ENCODE measurements at places on chromosomes 7 and 10.

GRCh38 chr10:125709553-125710474, 9.7 kb upstream of the EDRF1 start:
- no peak for DNase-seq

- DNase-seq: peak; percentile 71
These were observed 3.6 kb downstream of the HOXA13 start for GRCh38 chr7:27196287-27196767.

GRCh38 chr7:128876978-128877755, 14.5 kb downstream of the ATP6V1F start:
- DNase-seq: no peak

GRCh38 chr7:135253851-135254771, 20.5 kb downstream of the STRA8 start:
- no peak for DNase-seq

DNA sequence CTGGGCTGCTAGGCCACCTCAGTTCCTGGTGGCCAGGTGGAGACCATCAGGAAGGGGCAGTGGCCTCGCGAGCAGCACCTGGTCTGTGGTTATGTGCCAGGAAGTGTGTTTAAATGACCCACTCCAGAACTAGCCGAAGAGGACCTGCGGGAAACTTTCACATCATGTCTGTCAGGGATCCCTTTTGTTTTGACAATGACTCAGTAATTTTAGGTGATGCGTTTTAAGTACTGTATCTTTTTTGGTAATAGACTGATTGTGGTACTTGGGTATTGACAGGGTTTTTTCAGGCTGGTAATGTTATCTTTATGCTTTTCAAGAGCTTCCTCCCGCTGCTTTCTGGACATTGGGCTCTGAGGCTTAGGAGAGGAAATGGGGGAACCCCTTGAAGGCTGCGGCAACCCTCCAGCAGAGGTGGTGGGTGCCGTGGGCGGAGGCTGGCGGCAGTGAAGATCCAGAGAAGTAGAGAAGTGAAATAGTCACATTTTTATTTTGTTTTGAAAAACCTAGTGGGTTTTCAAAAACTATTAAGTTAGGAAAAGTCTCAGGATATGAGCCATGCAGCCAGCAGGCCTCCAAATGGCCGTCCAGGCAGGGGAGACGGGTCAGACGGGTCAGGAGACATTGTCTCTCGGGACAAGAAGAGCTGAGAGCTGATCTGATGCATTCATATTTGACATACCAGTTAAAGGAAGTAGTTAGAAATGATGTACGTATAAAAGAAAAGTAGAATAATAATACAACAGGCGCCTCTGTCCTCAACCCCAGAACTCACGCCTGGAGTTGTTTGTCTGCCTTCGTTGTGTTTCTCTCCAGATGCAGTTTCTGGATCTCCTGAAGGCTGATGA, 27.7 kb downstream of the PPP2R2D start:
- DNase-seq: peak; percentile 19

- DNase-seq: no peak
These were observed 952 bp upstream of the MAFK start for GRCh38 chr7:1529383-1530116.

- no peak for DNase-seq
These were observed 69.1 kb upstream of the MXI1 start for GRCh38 chr10:110138197-110138812.

DNA sequence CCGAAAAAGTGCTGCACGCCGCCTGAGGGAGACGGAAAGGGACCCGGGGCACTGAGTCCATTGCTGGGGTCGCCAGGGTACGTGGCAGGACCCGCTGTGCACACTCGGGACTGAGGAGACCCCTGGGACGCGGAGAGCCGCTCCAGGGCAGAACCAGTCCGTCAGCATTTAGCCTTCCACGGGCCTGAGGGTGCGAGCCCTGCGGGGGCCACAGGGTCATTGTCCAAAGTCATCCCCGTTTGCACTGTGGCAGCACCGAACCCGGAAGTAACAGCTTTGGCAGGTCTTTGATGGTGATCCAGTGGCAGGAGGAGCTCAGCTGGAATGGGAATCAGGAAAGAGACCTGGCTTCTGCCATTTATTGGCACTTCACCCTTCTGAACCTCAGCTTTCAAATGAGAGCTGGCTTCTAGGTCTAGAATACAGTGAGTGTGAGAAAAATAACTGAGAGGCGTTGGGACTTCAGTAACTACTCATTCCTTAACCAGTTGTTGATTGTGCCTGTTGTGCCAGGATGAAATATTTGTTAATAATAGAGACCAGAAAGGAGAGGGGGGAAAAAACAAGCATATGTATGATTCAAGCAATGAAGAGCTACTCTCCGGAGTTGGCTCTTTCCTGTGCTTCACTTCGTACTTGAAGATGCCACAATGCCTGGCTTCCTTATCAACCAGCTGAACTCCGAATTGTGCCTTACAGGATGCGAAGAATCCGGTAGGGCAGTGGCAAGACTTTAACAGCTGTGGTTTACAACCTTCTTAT, 811 bp upstream of the ARHGAP12 start:
- no peak for DNase-seq

DNA sequence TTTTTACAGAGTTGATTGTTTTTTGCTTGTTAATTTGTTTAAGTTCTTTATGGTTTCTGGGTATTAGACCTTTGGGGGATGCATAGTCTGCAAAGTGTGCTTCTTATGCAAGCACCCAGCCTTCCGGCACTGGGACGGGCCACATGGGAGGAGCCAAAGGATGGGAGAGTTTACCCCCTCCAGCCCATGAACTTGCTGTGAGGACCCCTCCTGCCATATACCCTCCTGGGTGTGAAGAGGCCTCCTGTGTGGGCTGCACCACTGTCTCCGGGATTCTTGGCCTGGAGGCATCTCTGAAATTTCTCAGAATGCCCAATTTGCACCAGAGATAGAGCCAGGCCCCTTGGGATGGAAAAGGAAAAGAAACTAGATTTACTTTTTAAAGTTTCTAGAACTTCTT, 150.7 kb downstream of the MGMT start:
- no peak for DNase-seq

DNA sequence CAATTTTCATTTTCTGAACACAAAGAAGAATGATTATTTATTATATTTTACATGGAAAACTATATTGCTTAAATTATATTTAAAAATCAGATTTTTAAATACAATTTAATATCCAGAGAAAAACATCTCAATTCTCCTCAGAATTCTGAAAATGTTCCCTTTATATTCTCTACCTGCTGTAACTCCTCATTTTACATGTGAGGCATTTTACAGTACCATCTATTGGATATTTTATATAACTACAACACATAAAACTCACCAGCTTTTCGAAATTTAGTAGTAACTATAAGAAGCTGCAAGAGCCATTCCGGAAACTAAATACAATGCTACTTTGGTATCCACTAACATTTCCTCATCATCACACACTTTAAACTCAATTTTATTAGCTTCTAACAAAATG, 264.6 kb downstream of the DGKB start:
- DNase-seq: no peak

DNA sequence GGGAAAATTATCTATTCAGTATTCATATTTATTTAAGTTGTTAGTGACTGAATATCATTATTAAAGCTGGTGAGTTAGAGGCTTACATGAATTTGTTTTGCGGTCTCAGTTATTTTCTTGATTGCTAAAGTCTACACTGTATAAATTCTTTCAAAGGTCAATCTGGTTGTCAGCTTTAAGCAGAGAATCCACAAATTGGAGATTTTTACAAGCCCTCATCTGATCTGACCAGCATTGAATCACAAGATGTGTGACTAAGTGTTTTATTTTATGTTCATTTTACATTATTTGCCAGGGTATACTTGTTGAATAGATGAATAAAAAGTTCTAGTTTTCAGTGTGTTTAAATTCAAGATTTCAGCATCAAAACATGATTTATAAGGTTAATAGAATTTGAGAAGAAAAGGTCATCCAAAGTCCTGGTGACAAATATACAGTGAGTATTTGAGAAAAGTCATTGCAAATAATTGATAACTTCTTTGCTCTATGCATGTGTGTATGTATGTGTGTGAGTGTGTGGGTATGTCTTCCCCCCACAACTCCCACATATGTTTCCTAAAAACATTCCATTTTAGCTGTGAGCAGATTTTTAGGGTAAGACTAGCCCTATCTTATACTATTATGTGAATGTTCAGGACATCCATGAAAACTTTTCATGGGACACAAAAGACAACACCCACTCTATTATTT, 4.4 kb downstream of the SEMA3A start:
- no peak for DNase-seq

GRCh38 chr10:129323879-129324278, 143.2 kb upstream of the MGMT start:
- no peak for DNase-seq

GRCh38 chr7:131370523-131370968, 42.9 kb downstream of the MKLN1 start:
- DNase-seq: no peak

- DNase-seq: no peak
These were observed 60.4 kb upstream of the NPVF start for GRCh38 chr7:25288556-25289307.

DNA sequence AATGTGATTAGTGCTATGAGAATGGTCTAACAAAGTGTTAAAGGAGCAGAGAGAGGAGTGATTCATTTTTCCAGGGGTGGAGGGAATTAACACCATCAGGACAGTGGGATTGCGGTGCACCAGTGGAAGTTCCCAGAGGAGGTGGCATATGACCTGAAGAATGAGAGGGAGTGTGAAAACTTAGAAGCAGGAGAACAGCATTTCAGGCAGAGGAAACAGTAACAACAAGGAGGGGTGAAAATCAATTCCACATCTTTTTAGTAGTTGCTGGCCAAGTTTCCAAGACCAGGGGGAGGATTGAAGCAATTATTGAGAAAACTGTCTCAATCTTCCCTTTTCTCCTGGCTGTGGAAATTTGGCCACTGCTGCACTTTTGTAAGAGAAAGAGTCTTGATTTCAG, 23.7 kb upstream of the CCDC172 start:
- DNase-seq: no peak

DNA sequence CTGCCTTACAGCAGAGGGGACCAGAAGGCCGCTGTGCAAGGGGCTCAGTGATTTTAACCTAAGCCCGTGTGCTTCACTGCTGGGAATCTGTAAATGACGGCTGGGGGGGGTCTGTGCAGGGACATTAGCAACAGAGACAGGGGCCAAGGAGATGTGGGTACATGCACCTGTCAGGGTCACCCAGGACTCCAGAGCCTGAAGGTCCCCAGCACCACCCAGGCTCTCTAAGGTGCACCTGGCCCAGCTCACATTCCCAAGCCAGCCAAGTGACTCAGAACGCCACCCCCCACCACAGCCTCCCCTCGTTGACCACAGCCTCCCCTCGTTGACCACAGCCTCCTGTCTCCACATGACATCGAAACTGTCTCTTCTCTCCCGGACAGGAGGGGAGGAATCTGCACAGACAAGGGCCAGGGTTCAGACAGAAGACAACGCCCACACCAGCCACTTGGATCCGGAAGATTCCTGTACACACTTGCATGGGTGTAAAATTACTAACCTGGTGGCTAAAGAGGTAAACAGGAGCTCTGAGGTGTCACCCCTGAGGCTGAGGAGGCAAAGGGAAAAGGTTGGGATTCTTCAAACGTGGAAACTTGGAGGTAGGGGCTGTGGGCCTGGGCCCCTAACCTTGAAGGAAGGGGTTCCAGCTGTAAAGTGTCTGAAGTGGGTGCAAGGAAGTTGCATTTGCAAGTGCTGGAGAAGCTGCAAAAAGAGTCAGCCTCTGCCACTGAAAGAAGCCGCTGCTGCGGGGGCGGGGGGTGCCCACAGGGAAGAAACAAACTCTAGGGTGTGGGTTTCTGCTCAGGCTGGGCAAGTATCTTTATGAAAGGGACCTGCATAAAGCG, 27.0 kb downstream of the CALML3 start:
- DNase-seq: peak; percentile 36

DNA sequence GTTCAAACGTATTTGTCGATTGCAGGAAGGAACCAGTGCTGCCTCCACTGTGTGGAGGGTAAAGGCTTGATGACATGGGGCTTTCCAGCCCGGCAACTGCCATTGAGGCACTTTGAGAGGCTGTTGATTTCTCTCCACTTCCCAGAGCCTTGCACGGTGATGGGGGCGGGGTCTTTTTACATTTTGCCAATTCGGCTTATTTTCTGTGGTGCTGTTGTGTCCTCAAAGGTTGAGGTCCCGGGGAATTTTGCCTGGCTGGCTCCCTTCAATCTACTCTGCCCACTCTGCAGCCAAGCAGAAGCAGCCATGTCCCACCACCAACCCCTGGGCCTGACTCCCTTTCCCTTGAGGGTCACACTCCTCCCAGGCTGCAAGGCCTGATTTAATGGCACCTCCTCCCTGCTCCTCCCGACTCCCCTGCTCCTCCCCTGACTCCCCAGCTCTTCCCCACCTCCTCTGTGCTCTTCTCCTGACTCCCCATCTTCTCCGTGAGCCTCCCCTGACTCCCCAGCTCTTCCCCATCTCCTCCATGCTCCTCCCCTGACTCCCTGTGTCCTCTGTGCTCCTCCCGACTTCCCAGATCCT, 39.0 kb downstream of the OAT start:
- DNase-seq: no peak

DNA sequence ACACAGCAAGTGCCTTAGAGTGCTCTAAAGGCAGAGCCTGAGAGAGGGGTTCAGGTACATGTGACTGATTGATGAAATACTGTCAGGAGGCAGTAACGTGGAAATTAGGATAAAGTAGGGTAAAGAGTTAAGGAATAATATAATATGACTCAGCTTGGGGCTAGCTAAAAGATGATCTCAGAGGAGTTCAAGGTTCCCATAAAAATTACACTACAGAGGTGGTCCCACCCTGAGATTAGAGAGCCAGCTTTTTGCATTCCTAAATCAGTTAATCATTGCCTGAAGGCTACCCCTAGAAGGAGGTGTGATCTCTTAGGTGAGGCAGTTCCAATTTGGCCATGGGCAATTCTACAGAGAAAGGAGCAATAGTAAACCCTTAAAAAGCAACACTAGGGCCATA, 5.8 kb downstream of the LIPJ start:
- DNase-seq: no peak

GRCh38 chr7:37230221-37230620, 218.4 kb downstream of the ELMO1 start:
- no peak for DNase-seq

- no peak for DNase-seq
These were observed 154.1 kb downstream of the DGKB start for GRCh38 chr7:14748461-14748860.

- peak; percentile 94 for DNase-seq
These were observed at the start of gene CCAR1 for GRCh38 chr10:68720793-68721672. Gene CCAR1 (plus strand): TSS chr10:68721239. CDS start chr10:68722505, 1,266 bp downstream.

- DNase-seq: no peak
These were observed 19.1 kb upstream of the INPP5F start for GRCh38 chr10:119706521-119707278.

- no peak for DNase-seq
These were observed 308.2 kb downstream of the IPMK start for GRCh38 chr10:57959318-57960006.

- DNase-seq: no peak
These were observed 371.0 kb downstream of the DPP6 start for GRCh38 chr7:154423231-154423630.

DNA sequence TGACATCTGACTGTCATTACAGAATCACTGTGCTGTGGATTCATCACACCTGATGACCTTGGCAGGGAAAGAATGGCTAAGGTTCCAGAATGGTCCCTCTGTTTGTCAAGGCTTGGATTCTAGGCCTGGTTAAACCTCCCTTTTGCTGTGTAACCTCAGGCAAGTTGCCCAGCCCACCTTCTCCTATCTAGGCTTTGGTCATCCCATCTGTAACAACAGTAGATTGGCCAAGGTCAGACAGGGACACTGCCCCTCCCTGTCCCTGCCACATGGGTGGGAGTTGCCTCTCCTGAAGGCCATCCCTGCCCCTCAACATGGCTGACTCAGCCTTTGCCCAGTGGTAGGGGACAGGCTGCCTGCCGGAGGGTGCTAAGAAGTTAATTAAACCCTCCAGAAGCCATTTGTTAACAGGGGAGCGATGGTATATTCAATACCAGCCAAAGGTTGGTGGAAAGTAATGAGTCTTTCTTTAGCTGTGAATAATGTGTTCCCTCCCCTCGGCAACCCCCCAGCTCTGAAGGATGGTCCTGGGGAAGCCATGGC, 149.8 kb upstream of the PCBD1 start:
- DNase-seq: no peak
